Activated CD8-positive, alpha-beta memory T cell treated with anti-CD3 and anti-CD28 coated beads, Interleukin-2, amount 10 ng/mL, durations not matched to agents 7 days and 5 days (primary cell): ENCODE measurements at places on chromosomes 5 and 9.

DNA sequence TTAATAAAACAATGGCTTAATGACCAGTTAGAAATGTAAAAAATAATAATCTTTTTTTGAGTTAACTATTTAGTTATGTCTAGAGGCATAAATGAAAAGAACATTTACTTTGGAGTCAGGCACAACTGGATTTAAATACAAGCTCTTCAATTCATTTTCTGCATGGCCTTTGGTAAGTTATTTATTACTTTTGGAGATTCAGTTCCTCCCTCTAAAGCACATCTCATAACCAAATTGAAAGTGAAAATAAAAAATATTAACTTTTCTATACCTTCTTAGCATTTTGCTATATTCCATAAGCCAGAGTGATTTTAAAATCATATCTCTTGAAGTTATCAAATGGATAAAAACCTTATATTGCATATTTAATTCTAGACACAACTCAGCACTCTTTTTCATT is 434.9 kb upstream of the SMARCA2 start:
- DNase-seq, result no peak

- no peak for DNase-seq
Observed at GRCh38 chr5:180960209-180960608, 28.4 kb upstream of the BTNL3 start.

DNA sequence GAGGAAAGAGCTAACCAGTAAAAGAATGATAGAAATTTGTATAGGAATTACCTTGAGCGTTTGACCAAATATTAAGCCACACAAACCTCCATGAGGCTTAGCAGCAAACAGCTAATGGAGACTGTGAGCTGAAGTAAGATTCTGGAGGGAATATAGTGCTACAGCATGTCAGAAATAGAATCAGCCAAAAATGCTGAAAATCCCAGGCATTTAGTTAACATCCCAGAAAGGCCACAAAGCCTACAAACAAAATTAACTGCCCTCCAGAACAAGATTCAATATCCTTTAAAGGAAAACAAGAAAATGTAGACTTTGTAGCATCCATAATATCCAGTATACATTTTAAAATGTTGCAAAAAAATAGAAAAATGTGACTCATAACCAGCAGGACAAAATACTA is 257.8 kb upstream of the TUSC1 start:
- DNase-seq, result no peak

DNA sequence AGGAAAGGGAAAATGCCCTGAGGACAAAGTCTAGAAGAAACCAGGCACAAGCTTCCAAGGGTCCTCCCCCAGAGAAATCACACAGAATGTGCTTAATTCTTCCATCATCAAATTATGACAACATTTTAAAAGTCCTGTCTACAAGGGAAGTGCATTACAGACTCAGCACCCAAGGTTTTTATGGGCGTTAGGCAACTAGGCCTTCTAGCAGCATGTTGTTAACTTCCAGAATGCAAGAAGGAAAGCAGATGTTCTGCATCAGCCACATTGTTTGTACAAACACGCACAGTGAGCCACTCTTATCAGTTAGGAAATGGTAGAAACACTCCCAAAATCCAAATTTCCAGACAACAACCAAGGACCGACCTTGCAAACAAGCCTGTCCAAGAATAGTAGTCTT is 26.5 kb downstream of the SMC5 start:
- DNase-seq, result no peak

- no peak for DNase-seq
Observed at GRCh38 chr5:75529185-75529584, 17.5 kb downstream of the POLK start.

DNA sequence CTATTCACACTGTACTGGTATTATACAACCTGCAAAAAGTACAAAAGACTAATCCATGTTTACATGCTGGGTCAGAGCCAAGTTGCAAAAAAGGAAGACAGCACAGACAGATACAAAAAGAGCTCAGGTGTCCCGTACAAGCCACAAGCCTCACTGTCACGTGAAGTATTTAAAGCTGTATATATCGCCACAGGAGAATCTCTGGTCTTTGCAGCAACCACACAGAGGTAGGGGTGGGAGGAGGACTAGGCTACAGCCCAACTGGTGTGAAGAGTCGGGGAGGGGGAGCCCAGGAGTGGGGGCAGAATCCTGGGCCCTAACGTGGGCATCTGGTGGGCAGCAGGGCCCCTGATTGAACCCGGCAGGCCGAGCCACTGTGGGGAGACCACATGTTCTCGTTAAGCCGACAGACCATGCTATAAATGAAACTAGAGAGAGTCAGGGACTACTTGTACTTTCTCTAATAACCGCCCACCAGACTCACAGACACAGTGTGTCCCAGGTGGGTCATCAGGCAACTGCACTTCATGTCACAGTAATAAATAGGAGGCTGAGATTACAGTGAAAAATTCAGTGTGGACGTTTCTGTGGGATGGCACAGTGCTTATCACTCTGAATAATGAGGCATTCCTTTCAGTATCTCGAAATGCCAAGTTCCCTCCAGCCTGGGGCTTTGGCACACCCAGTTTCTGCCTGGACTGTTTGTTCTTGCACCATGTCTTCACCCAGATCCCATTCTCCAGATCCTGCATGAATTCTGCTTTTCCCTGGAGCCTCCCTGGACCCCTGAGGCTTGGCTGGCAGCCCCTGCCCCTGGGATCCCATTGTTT is 79.3 kb upstream of the SH3PXD2B start:
- DNase-seq, result no peak

GRCh38 chr5:180212363-180213255 is 3.6 kb upstream of the RASGEF1C start:
- no peak for DNase-seq
